Brain (organoid and tissue), 16 donors: ENCODE measurements at places on chromosomes 11 and 22.

DNA sequence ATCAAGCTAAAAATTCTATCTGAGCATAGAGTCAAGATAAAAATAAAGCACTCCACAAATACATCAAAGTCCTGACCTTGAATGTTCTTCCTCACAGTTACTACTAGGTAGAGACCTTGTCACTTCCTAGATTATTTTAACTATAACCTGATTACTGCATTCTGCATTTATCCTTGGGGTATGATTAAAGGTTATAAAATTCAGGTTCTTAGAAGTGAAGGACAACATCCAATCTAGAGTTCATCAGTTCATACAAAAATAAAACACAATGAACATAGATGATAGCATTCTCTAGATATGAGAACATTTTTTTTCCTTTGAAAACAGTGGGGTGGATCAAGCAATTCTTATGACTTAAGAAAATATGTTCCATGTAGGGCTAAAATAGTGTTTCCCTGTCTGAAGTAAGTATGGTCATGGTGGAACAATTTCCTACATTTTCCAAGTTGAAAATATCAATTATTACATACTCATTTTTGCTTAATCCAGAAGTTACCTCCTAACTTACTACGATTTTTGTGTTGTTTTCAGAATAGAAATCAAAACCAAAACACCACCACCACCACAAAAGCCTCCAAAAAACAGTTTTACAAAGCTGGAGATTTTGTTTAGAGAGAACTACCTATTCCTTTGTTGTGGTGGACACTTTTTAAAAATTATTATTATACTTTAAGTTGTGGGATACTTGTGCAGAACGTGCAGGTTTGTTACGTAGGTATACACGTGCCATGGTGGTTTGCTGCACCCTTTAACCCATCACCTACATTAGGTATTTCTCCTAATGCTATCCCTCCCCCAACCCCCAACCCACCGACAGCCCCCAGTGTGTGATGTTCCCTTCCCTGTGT lies 112.0 kb upstream of the DDI1 start:
- DNase-seq = no peak

DNA sequence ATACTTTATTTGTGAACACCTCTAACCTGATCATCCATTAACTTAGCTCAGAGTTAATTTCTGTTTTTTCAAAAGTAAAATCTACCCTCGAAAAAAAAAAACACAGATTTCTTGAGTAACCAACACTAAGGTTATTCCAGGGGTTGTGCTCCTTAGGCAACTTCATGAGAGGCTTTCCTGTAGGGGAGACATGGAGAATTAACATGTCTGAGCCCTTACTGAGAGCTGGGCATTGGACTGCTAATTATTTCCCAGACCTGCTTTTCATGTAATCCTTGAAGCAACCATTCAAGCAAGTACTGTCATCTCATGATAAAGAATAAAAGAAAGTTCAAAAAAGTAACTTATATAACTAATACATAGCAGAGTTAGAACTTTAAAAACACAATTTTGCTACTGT lies 13.5 kb upstream of the UPB1 start:
- no peak for DNase-seq

GRCh38 chr11:3000032-3000961 lies 8.2 kb upstream of the NAP1L4 start:
- DNase-seq = peak; percentile 87

- no peak for DNase-seq
Observed at GRCh38 chr11:6583584-6583983, 19.8 kb downstream of the RRP8 start.

- DNase-seq = no peak
Observed at GRCh38 chr11:41039592-41039991, 419.9 kb downstream of the LRRC4C start.

GRCh38 chr22:24951942-24952836 lies at the start of gene KIAA1671:
TSS of gene KIAA1671 (plus strand) at chr22:24952716. CDS start at chr22:25028000, 75,284 bp downstream.
- DNase-seq = peak; percentile 94

- no peak for DNase-seq
Observed at GRCh38 chr11:100923555-100923954, 206.1 kb downstream of the PGR start.

GRCh38 chr22:26718905-26719304 lies 61.5 kb downstream of the MIAT start:
- DNase-seq = no peak

DNA sequence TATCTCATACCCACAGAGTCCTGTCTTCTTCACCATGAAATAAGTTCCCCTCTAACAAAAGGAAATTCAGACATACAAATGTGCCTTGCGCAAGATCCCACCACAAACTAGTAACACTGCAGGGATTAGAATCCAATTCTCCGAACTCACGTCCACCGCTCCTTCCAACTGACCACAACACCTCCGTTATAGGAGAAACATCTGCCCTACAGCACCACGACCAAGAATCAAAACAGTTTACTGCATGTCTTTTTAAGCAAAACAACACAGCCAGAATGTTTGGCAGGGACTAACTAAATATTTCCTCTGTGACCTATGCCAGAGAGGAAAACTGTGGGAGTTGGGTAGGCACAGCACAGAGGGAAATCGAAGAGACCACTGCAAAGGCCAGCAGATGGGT lies 72.7 kb upstream of the AKIP1 start:
- DNase-seq = no peak

DNA sequence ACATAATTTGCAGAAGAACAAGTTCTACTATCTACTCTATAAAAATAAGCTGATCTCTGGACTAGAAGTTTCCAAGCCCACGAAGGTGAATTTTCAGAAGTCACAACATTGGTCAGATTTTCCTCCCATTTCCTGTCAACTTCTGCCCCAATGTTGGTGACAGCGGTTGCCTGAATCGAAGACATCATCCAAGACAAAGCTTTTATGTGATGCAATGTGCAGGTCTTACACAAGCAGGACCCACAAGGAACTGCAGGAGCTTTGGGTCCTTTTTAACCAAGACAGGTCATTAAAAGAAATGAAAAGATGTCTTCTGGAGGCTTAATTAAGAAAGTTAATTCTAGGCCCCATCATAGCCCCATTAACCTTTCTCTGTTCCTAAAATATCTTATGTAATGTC lies 125.6 kb upstream of the BLID start:
- no peak for DNase-seq

DNA sequence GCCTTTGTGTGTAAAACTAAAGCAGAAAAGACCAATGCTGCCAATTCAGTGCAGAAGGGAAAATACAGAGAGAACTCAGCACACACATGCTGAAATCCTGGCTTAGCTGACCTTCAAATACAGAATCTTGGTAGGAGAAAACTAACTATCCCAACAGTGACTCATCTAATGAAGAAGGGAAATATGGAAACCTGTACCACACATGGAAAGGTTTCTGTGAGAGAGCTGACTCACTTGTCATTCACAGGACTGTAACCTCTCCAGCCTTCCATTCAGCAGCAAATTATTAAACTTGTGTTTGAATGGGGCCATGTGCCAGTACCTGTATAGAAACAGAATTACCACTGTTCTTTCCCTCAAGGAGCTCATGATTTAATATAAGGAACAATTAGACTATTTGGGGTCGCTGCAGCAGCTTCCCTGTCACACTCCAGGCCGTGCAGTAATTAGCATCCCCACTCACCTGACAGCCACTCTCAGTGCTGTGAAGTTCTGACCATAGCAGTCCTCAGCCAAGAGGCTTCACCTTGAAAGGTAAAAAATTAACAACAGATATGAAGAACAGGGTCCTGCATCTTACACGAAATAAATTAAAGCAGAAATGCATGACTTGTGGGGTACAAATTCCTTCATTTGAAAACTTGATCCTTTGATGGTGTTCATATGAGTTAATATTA lies 53.9 kb downstream of the MSANTD4 start:
- no peak for DNase-seq

- DNase-seq = no peak
Observed at GRCh38 chr11:18733202-18733601, 7.2 kb upstream of the IGSF22 start.

- no peak for DNase-seq
Observed at GRCh38 chr11:72237112-72237931, 6.7 kb downstream of the PHOX2A start.

DNA sequence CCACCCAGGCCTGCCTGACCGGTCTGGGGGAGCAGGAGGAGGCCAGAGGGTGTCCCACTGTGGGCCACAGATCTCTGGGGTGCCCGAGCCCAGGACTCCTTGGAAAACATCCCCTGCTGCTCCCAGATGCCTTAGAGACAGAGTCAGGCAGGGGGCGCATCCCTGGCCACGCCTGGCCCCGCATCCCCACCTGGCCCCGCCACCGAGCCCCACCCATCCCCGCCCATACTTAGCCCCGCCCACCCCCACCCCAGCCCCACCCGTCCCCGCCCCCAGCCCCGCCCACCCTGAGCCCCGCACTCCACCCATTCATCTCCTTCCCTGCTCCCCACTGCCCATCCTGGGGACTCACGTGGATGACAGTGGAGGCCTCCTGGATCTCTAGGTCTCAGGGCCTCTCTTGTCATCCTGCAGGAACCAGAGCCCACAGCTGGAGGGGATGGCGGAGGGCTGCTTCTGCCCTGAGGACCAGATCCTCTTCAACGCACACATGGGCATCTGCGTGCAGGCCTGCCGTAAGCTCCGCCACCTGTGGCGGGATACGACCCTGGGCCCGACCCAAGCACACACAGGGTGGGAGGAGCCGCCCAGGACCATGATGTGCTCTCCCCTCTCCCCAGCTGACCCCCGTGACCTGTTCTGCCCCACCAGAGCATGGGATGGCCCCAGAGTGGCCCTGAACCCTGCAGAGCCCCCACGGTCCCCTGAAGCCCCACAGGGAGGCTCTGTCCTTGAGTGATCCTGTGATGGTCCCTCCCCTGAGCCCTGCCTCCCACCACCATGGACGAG lies 33.6 kb downstream of the MUC5B start:
- no peak for DNase-seq

GRCh38 chr11:1180947-1181391 lies 23.2 kb downstream of the MUC5AC start:
- no peak for DNase-seq

DNA sequence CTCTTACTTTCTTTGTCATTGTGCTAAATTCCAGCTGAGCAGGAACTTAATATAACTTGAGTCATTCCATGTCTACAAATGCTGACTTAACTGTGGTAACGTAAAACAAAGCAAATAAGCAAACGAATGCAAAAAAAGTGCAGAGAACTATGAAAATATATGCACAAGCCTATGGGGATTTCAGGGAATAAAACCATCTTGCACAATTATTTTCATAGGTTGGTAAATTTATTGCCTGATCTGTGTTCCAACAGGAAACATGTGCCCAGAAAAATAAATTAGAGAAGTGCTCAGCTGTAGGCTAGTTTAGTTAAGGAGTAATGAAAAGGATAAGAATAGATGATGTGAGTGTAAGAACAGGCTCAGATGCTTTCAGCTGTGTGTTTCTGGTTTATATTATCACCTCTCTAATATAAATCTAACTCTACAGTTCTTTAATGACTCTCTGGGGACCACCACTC lies 1169.3 kb downstream of the LRRC4C start:
- no peak for DNase-seq

DNA sequence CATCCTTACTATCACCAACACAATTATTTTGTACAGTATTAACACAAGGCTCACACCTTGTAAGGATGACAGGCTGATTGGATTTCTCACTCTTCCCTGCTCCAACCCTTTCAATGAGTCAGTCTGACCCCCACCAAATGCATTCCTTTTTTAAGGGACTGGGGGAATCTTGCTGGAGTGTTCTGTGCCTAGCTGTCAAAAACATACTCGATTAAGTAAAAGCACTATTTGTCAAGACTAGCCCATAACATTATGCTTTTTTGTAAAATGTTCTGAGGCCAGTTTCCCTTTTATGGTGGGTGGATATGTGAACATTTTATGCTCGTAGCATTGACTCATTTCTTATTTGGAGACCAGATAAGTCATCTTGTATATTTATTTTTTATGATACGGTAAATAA lies 87.2 kb downstream of the PDHX start:
- no peak for DNase-seq

- no peak for DNase-seq
Observed at GRCh38 chr11:75023446-75024067, 34.8 kb downstream of the NEU3 start.

DNA sequence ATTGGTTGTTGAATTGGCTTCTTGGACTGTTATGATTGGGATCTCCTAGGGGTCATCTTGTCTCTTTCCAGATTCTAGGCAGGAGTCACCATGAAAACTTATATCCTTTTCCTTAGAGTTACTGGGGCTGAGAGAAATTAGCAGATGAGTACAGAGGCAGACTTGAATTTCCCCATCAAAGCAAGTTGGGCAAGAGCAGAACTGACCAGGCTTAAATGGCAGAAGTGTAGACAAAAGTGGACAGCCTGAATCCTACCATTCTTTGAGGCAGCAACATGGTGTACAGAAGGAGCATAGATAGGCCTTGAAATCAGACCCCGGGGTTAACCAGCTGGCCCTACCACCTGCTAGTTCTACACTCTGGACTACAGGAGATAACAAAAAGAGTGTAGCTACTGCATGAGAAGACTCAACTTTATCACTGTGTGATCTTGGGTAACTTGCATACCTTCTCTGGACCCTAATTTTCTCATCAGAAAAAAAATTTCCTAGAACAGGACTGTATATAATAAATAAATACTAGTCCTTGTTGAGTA lies 427.4 kb upstream of the CADM1 start:
- DNase-seq = no peak

DNA sequence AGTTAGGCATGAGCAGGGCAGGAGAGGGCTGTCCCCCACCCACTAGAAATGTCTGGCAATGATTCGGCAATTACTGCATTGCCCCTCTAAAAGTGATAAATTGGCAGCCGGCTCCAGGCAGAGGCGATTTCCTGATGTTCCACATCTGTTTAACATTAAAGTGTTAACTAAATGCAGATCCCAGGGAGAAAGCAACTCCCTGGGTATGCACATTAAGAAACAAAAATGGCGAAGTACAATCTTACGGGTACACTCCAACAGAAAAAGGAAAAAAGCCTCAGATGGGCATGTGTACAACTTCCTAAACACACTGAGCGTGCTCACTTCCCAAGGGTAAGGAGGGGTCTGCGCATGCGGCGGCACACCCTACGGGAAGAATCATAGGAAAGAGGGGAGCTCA lies 314.4 kb downstream of the CASP12 start:
- no peak for DNase-seq

DNA sequence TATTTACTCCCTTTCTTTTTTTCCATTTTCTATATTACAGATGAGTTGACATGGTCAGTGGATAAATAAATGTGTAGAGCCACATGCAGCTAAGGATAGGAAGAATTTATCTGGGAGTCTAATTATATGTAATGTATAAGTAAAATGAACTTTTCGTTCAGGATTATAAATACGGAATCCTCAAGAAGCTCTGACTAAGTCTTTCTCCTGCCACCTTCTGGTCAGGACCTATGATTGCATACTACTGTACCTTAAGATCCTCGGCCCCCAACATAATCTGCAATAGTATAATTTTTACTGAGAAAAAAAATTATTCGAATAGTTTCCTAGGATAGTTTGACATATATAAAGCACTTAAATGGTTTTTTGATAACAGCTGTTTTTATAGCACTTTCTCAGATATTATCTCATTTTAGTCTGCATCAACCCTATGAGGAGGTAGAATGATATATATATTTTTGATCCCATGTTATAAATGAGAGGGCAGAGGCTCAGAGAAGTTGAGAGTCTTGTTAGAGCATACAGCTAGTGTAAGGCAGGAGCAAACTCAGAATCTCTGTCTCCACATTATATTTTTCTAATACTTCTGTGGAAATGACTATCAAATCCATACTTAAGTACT lies 36.1 kb downstream of the CCDC90B start:
- peak; percentile 72 for DNase-seq
